ENCODE measurements at places on chromosomes 3 and 15.

DNA sequence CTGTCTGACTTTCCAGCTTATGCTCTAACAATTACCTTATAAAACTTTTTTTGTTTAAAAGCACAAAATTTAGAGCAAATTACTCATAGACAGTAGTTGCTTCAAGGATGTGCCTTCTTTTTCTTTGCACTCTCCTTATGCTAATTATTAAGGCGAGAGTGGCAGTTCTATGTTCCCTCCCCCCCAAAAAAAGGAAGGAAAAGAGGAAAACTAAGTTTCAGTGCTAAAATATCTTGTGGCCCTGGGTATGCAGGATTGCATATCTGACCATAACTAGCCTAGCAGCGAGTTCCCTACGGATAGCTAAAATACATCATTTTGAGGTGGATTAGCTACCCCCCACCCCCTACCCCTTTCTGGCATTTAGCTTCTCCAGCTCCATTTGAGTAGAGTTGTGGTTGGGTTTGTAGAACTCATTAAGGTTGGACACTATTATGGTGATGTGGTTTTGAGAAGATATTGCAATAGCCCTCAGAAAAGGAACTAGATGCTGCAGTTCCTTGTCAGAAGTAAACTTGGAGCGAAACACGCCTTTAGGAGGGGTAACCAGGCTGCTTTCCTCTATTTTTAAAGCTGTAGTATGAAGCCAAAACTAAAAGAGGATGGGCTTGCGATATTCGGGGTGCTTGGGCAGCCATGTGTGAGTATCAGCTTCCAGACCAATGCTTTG lies 174.6 kb downstream of the AKAP13 start:
- DNase-seq = no peak

DNA sequence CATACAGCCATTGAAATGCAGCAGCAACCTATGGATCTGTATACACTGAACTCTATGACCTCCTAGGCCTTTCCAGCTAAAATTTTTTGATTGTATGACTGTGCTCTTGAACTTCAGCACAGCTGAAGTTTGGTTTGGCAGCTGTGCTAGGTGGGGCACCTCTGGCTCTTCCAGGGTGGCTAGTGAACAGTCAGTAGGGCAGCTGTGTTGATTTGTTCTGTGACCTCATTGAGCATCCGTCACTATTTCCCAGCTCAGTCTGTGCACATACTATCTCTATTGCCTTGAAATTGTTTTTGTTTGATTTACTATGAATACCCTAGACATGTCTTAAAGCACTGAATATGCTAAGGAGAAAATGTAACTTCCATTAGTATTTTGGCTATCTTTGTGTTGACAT lies 363.2 kb upstream of the NAALADL2 start:
- no peak for DNase-seq

DNA sequence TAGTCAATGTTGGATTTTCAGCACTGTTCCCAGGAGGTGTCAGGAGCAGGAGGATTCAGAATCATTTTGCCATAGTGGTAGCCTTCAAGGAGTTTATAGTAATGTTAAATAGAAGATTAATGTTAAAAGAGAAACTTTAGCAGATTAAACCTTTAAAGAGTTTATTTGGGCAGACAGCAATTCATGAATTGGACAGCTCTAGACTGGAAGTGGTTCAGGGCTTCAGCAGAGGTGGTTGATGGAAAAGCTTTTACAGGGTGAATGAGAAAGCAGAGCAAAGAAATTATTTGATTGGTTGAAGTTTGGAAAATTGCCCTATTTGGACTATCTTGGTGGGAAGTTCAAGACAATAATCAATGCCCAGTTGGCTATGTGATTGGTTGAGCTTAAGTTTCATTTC lies 416.6 kb upstream of the TBL1XR1 start:
- no peak for DNase-seq

GRCh38 chr3:69871868-69872267 lies 127.7 kb upstream of the SAMMSON start:
- no peak for DNase-seq

GRCh38 chr3:148081926-148082325 lies 615.8 kb upstream of the AGTR1 start:
- no peak for DNase-seq

DNA sequence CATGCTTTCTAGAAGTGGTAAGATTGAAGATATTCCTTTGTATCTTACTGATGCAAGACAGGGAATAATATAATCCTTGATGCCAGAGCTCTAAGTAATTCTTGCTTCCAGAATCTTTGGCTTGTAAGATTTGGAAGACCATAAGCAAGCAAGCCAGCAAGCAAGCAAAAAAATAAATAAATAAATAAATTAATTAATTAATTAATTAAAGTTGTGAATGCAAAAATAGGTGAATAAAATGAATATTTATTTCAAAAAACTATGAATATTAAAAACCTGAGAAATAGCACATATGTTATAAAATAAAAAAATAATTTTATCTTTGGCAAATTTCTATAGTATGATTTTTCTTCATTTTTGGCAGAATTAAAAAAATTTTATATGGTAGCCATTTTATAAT lies 750.2 kb upstream of the ARRDC4 start:
- no peak for DNase-seq

GRCh38 chr3:30268288-30268687 lies 338.1 kb upstream of the TGFBR2 start:
- DNase-seq = no peak

- DNase-seq = no peak
These were observed 108.5 kb upstream of the UNC13C start for GRCh38 chr15:53869806-53870073.

DNA sequence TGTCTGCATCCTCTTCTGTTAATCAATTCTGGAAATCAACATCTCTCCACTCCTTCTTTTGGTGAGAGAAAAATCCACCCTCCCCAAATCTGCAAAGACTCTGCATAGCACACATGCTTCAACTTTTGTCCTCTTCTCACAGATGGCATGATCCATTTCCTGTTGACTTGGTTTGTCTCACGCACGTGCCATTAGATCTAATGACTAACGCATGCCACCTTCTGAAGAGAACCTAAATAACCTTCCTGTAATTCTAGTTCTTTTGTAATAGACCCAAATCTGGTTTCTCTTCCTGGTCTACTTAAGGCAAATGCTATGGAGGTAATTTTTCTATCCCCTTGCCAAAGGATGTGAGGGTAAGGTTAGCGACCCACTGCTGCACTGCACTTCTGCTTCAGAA lies 51.0 kb upstream of the ATOSA start:
- no peak for DNase-seq

- DNase-seq = no peak
These were observed 408.0 kb downstream of the MECOM start for GRCh38 chr3:169255511-169255910.

- no peak for DNase-seq
These were observed 82.0 kb downstream of the ISL2 start for GRCh38 chr15:76418352-76419140.

DNA sequence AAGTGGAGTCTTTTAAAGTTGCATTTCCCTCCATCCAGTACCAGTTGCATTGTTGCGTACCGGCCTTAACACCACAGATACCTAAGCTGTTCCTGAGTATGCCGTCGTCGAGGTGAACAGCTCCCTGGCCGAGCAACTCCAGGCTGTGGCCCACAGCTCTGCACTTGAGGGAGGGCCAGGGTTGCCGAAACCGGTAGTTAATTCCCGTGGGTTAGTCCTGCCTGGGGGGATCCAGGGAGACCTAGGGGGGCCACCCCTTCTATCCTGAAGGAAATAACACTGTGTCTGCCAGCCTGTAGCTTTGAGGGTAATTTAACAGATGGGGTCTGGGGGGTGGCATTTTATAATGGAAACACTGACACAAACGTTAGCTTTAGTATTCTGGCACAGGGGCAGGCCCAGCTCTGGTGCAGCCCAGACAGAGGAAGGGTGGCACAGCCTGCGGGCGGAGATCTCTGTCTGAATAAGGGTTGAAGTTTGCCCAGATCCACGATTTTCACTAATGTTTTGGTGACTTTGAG lies 60.8 kb downstream of the RGMA start:
- DNase-seq = no peak

DNA sequence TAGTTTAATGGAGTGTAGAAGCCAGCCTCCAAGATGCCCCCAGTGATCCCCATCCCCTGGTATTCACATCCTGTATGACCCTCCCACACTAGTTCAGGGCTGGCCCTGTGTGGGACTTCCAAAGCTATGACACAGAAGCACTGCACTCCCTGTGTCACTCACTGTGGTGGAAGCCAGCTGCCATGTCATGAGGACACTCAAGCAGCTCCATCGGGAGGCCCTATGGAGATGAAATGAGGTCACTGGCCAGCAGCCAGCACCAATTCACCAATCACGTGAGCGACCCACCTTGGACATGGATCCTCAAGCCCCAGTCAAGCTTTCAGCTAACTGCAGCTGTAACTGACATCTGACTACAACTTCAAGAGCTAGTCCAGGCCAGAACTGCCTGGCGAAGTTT lies 3.9 kb upstream of the ACAN start:
- no peak for DNase-seq

DNA sequence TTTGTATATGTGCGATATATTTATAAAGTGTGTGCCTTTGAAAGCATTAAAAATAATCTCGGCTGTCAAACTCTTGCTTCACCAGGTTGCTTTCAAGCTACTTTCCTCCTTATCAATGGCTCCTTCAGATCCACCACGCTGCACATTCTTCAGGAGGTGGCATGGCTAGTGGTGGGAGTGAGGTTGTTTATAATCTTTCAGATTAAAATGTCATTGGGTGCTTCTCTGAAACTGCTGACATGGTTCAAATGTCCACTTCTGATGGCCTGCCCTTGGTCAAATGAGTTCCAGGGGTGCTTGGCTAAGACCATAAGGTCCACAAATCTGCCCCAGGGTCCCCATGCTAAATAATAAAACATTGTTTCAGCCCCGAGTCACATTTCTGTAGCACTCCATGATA lies 36.7 kb downstream of the ARHGAP31 start:
- no peak for DNase-seq

GRCh38 chr3:11498646-11499045 lies 145.1 kb downstream of the VGLL4 start:
- no peak for DNase-seq

DNA sequence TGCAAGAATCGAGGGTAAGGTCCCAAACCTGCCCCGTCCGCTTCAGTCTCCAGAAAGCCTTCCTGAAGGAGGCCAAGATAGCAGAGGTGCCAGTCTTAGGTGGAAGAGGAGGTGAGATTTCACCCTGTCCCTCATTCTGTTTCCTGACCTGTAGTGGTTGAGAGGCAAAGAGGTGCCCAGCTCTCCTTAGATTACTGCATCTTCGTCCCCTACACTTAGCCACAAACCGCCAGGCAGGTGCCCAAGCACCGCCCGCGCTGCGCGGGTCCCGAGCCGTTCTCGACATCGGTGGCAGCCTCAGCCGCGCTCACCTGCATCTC lies 23.8 kb upstream of the POLG start:
- DNase-seq = no peak

GRCh38 chr15:62306851-62307504 lies 141.9 kb upstream of the C2CD4B start:
- DNase-seq = no peak

GRCh38 chr3:59802045-59802444 lies 752.2 kb upstream of the CFAP20DC start:
- no peak for DNase-seq

GRCh38 chr15:89475661-89476060 lies 20.7 kb downstream of the RHCG start:
- no peak for DNase-seq

DNA sequence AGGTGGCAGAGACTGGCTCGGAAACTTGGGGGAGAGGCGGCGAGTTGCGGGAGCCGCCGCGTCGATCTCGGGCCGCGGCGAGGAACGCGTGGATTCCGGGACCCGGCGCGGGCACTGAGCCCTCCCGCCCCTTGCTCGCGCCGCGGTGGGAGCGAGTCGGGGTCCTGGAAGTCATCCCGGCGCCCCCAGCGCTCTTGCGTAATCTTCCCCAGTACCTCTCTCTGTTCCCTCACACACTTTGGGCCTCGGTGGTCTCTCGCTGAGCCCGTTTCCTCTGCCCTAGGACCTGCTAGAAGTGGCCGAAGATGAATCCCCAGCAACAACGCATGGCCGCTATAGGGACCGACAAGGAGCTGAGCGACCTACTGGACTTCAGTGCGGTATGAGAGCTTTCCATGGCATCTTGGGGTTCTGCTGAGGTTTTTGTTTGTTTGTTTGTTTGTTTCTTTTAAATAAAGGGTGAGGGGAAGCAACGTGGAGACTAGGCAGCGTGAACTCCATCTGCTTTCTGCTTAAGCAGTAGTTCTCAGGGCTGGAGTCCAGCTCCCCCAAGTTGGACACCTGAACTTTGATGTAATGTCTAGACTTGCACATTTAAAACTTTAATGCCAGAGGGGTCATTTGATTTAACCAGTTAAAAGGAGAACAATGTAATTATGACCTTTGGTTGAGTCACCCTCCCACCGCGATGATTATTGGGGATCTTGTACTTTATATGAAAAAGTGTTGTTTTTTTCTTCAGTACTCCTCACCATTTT lies 1.3 kb downstream of the TCF12 start:
- no peak for DNase-seq

DNA sequence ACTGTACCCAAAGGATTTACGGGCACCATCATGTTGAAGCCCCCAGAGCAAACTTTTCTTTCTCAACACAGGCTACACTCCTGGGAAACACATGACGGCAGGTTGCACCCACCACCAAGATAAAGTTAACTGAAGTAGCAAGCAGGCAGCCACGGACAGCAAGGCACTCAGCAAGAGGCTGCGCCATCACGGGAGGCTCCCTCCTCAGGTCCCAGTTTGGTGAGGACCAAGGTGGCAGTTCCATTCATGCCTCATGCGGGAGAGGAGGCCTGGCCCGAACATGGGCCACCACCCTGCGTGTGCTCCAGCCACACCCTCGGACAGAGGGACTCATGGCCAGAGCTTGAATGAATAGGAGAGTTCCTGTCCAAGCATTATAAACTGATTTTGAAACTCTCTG lies 6.8 kb downstream of the ADCY5 start:
- no peak for DNase-seq

GRCh38 chr3:40876496-40876895 lies 322.8 kb upstream of the CTNNB1 start:
- no peak for DNase-seq

DNA sequence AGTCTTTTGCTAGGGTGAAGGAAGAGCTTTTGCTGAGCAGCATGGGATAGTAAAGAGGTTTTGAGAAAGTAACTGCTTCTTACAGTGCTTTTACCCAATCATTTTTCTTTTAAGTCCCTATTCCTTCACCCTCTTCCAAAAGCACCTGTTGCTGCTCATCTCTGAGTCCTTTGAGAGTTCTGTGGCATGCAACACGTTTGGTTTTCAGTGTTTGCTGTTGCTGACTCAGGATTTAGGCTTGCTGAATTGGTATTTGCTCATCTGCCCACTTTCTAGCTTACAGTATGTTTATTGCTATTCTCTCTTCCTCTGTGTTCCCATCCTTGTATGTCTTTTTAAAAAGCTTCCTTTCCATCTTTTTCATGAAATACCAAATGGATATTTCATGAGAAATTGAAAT lies 55.9 kb upstream of the THRB start:
- no peak for DNase-seq

DNA sequence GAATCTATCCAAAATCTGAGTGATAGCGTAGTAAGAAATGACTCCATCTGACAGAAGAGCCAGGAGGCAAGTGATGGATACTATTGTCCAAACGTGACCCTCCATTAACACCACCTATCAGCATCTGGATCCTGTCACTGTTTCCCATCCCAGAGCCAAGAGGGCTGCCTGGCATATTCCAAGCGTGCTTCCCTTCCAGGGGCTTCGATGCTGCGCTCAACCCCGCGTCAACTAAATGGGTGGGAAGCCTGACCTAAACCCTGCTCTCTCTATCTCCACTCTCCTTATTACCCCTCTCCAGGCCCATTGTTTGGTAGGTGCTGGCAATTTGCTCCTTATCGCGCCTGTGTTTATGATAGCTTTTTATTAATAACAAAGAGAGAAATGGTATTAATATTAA lies 83.2 kb downstream of the NR2F2 start:
- DNase-seq = no peak

Data from T-helper 17 cell (primary cell).